Epithelial cell of prostate (primary cell): ENCODE measurements at places on chromosomes 13 and 19.

GRCh38 chr13:60329221-60329923 is 67.6 kb upstream of the TDRD3 start:
- DNase-seq, result no peak

DNA sequence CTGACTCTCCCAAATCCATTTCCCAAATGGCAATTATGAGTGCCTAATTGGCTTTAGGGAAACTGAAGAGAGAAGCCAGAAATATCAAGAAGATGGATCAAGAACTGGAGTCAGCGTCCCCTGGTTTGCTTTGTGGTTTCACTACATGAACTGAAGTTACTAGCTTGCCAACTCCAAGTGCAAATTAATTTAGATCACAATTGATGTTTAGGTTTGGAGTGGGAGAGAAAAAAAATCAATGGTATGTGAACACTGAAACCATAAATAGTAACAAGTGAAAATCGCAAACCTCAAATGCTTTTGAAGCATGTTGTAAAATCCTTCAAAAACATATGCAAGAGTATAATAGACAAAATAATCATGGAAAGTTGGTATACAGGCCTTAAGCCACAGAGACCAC is 1528.6 kb upstream of the SLC10A2 start:
- no peak for DNase-seq

GRCh38 chr19:16016226-16017137 is 59.8 kb upstream of the TPM4 start:
- no peak for DNase-seq

DNA sequence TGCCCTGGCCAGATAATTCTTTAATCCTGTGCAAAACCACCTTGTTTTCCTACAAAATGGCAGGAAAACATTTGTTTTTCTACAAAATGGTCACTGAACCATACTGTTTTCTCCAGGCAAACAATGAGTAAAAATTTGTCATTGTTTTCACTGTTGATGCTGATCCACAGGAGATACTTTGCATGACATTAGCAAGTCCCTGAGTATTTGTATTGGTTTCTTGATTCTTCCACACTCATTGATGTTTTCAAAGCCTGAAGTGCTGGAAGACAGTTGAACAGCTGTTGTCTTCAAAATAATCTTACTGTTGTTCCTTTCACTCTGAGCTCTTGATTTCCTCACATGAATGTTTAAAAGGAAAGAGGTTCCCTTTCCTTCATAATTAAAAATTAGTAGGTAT is 123.1 kb upstream of the HTR2A start:
- no peak for DNase-seq

GRCh38 chr19:15287496-15287895 is 44.8 kb downstream of the BRD4 start:
- DNase-seq, result no peak
